ENCODE measurements at places on chromosomes 7 and 10.

DNA sequence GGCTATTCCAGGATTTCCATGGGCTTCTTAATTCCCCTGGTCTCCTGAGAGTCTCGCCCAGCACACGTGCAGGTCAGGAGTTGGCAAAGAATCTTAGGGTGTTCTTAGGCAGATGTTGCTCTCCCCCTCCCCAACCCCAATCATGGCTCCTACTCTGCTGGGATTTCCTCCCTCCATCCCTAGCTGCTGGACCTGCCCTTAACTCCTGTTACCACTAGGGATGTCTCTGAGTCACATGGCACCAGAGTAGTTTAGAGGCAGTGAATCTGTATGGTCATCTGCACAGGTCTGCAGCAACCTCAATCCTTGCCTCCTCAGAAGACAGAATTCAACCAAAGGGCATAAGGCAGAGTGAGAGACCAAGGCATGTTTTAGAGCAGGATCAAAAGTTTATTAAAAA is 51.8 kb upstream of the CHST3 start:
- peak; percentile 51 for DNase-seq

- DNase-seq = no peak
Observed at GRCh38 chr10:107450056-107450455, 285.6 kb upstream of the SORCS1 start.

DNA sequence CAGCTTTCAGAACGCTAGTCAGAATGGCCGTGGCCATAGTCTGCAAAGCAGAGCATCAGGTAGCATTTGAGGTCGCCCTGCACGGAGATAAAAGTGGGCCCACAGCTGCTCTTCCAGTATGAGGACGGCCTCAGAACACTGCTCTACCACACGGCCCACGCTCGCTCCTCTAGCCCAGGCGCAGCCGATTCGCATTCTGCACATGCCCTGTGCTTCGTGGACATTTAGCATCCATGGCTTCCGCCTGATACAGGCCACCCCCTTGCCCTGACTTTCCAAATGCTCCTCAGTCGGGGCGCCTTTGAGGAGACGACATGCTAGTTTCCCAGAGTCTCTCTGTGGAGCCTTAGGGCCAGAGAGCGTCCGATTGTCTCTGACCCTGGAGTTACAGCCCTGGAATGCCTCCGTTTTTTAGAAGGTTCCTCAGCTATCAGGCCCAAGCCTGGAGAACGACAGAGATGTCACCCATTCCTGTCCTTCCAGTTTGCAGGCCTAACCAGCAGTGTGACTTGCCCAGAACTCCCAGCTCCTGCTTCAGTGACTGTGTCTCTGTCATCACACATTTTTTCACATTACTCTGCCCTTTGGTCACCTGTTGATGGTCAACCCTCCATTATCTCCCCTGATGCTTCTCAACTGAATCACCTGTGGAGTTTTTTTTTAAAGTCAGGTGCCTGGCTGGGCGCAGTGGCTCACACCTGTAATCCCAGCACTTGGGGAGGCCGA is 14.3 kb downstream of the STRA8 start:
- no peak for DNase-seq

DNA sequence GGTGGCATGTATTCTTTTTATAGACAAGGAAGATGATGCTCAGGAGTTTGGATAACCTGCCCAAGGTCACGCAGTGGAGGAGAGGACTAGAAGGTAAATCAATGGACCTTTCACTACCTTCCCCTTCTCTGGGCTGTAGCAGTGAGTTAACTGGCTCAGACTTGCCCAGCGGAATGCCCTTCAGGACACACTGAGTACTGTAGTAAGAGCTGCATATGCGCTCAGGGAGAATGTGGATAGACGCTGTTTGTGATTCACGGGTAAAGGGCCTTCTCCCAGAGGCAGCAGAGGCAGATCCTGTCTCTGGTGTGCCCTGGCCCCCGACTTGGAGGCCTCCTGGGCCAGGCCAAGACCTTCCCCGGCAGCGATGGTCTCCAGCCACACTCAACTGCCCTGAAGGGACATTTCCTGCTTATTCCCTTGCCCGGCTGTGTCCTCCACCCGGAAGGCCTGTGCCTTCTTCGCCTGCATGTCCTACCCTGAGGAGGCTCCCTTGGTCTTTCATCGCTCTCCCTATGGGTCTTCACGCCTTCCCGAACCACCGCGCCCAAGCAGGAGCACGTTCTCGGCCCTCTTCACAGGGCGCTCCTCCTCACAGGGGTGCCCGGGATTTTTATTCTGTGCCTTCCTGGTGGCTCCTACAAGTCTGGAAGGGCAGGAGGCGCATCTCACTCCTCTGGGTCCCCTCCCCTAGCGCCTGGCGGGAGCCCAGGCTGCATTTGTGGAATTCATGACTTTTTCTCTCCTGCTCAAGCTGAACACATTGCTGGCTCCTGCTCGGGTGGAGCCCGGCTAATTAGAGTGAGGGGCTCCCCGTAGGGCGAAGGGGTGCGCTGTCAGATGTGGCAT is 1.8 kb upstream of the IKZF1 start:
- peak; percentile 48 for DNase-seq

DNA sequence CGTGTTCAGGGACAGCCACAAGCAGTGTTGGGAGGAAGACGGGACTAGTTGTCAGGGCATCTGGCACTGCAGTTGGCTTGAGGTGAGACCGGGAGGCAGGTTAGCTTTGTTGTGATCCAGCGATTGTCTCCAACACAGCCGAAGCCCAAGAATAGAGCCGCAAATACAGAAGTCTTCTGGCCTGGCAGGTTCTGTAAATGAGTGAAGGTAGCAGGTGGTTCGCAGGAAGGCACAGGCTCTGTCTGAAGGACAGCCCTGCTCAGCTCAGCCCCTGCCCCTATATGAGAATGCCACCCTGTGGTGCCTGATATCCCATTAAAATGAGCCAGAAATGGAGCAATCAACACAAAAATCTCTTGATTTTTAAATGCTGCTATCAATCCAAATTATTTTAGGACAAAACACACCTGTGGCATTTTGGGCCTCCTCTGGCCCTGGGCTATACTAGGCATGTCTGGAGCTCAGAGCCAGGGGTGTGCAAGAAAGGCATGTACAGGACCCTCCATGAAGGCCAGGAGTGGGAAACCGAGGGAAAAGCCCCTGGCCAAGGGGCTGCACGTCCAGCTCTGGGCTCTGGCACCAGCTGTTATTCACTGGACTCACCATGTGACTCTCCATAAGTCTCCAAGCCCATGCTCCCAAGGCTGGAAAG is 11.2 kb upstream of the C10orf71 start:
- no peak for DNase-seq

DNA sequence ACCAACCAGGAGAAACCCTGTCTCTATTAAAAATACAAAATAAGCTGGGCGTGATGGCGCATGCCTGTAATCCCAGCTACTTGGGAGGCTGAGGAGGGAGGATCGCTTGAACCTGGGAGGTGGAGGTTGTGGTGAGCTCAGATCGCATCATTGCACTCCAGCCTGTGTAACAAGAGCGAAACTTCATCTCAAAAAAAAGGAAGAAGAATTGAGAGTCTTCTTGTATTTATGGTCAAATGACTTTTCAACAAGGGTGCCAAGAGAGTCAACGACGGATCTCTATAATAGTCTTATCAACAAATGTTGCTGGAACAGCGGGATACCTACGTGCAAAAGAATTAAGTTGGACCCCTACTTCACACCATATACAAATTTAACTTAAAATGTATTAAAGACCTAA is 21.6 kb upstream of the JAZF1 start:
- DNase-seq = no peak

- DNase-seq = peak; percentile 43
Observed at GRCh38 chr10:81704596-81704995, 170.4 kb upstream of the NRG3 start.

GRCh38 chr10:98435178-98435577 is 11.6 kb downstream of the HPS1 start:
- no peak for DNase-seq

GRCh38 chr7:84281518-84281917 is 86.9 kb upstream of the SEMA3A start:
- no peak for DNase-seq

DNA sequence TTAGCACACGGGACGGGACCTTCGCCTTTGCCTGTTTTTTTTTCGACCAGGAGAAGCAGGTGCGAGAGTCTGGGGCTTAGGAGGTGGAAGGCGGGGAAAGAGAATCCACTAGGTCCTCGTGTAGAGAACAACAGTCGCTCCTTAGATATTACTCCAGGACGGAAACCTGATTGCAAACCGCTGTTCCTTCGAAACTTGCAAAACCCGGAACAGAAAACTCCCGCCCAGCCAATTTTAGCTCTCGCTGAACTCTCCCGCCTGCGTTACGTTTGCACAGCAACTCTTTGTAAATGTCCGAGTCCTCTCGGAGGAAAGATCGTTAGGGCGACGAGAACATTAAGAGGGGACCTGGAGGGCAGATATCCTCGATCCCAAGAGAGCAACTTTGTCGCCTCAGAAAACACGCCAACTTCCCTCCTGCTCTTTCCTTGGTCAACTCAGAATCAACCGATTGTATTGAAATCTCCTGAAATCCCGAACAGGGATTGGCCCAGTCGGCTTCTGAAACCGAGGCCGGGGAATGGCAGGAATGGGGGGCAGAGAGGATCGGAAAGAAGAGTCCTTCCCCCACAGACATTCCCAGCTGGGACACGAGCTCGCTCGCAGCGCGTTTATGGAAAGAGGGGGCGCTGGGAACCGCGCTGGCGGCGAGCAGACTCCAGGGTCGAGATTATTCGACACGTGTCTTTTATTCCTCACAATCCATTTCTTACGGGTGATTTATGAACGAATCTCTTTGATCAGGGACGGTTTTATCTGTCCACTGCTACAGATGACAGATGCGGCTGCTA is 9.9 kb downstream of the TWIST1 start:
- DNase-seq = peak; percentile 73

- no peak for DNase-seq
Observed at GRCh38 chr10:12556039-12556438, 206.7 kb downstream of the CAMK1D start.

- peak; percentile 20 for DNase-seq
Observed at GRCh38 chr7:146826329-146826728, 709.7 kb downstream of the CNTNAP2 start.

GRCh38 chr10:70602665-70603448 is at the start of gene PRF1:
Gene PRF1 (minus strand): TSS chr10:70602741. CDS start chr10:70600902, 1,839 bp downstream.
- DNase-seq = no peak

DNA sequence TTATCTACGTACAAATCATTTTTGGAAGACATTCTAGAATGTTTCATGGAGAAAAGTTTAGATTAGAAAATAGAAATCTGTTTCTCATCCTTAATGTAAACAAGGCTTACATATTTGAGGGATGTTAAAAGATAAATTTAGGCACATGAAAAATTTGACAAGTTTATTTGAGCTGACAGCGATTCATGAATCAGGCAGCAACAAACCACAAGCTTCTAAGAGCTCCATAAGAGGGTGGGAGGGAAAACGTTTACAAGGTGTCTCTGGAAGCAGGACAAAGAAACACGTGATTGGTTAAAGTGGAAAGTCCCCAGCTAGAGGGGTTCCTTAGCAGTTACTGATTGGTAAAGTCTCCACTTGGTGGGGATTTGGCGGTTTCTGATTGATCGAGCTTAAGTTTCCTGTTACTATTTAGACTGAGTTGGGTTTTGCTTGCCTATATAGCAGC is 228.9 kb upstream of the PITRM1 start:
- no peak for DNase-seq

DNA sequence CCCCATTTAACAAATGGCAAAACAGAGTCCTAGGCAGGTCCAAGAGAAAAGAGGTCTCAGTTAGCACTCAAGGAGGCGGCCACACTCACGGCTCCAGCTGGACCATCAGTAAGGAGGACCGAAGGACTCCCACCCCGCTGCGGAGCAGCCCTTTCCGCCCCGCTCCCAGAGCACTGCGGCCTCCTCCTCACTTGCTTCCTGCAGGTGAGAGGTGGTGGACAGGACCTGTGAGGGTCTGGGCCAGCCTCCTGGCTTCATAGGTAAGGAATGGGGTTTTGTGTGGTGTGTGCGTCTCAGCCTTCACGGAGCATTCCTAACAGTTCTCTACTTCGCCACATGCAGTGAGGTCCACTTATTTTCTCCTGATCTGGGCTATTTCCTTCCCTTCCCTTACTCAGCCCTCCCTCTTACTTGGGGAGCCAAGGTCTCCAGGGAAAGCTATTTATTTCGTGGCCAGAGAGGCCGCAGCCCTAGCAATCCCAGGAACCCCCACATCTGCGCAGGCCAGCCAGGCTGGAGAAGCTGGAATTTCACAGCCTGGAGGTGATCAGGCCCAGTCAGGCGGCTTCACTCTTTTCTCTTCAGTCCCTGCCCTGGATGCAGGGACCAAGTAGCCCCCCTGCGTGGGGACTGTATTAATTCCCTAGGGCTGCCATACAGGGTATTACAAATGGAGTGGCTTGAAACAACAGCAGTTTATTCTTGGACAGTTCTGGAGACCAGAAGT is 45.9 kb downstream of the ZNF783 start:
- no peak for DNase-seq

DNA sequence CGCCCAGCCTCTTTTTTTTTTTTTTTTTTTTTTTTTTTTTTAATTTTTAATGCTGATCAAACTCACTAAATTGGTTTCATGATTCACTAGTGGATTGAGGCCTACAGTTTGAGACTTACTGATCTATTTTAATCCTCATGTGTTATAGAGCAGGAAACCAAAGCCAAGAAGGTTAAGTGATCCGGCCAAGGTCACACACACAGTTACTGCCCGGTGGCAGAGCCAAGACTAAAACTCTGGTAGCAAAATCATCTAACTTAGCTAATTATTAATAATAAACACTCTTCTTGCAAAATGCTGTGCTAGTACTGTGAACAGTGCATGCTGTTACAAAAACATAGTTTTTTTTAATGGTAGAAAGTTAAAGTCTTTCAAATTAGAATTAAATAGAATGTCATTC is 188.3 kb upstream of the NFE2L3 start:
- no peak for DNase-seq

DNA sequence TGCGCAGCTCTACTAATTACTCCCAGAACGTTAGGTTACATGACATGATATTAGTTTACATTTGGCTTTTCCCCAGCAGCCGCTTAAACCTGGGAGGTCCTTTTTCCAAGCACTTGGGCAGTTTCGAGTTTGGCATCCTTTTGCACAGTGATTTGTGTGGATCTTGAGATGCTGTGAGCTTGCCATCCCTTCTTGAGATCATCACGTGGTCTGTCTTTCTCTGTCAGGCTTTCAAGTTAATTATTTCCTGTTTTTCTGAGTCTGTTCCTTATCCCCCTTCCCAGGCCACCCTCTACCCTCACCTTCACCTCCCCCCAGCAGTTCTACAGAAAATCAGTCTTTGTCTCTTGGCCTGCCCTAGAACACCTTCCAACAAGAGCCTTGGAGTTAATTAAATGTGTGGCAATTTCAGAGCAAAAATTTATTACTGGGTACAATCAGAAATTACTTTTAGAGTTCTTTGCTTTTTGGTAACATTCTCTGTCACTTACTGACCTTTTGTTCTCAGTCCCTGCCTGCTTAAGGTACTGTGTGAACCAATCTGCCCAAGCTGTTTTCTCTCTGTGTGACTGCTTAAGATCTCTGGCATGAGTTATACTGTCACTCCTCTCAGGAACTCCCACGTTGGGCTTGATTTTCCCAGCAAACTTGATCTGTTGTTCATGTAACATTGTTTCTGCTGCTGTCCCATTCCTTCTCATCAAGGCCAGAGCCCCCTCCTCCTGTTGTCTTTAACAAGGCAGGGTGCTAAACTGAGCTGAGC is 3.1 kb upstream of the SLF2 start:
- DNase-seq = no peak

All from GM23338 (cell line).